GM12878 (cell line): ENCODE measurements at places on chromosomes 2 and 18.

DNA sequence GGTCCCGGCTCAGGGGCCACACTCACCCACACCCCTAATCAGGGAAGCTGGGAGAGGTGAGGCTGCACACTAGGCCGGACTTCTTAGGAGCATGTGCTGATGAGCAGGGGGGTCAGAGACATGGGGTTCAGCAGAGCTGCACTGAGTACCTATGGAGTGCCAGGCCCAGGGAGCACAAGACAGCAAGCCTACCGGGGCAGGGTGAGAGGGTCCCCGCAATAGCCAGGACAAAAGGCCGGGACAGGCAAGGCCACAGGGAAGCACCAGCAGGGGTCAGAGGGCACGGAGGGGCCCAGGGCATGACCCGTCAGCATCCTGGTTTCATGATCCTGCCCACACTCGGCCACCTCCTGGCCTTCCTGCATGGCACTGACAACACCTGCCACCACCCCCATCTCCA, 73.5 kb downstream of the TNS1 start:
- no peak for DNase-seq

GRCh38 chr2:190786404-190787166, 94.0 kb upstream of the GLS start:
- no peak for DNase-seq

- no peak for DNase-seq
These were observed 14.6 kb downstream of the ITGA4 start for GRCh38 chr2:181471783-181472182.

GRCh38 chr2:151668737-151669136, 65.5 kb downstream of the NEB start:
- no peak for DNase-seq

DNA sequence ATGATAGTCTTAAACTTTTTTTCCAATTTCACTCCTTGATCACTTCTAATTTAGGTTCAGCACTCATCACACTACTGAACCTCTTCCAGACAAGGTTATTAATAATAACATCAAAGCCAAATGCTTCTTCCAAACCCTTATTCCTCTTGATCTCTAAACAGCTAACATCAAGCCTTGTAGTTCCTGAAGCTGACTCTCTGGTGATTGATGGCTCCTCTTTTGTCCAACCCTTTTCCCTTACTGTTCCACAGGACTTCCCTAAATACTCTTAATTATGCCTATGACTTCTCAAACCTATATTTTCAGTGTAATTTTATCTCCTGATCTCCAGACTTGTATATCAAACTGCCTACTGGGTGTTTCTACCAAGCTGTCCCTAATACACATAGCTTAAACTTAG, 83.9 kb downstream of the FAM228A start:
- DNase-seq, result no peak

GRCh38 chr2:150230004-150230403, 257.5 kb downstream of the RND3 start:
- no peak for DNase-seq
